ENCODE measurements at places on chromosomes 6 and 20.

DNA sequence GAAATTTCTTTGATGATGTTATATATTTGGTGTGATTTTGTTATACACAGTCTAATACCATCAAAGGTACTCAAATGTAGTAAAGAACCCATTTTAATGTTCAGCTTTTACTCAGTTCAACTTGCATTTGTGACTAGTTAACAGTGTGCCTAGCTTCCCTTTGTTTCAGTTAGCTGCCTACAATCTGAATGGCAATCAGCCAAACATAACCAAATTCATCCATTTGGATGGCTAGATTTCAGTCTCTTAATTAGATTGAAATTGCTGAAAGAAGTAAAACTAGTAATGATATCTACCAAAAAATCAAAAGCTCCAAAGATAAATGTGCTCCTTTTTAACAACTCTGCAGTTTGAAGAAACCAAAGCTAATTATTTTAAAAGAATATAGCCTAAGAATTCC lies 6.9 kb downstream of the EPHA7 start:
- no peak for DNase-seq

DNA sequence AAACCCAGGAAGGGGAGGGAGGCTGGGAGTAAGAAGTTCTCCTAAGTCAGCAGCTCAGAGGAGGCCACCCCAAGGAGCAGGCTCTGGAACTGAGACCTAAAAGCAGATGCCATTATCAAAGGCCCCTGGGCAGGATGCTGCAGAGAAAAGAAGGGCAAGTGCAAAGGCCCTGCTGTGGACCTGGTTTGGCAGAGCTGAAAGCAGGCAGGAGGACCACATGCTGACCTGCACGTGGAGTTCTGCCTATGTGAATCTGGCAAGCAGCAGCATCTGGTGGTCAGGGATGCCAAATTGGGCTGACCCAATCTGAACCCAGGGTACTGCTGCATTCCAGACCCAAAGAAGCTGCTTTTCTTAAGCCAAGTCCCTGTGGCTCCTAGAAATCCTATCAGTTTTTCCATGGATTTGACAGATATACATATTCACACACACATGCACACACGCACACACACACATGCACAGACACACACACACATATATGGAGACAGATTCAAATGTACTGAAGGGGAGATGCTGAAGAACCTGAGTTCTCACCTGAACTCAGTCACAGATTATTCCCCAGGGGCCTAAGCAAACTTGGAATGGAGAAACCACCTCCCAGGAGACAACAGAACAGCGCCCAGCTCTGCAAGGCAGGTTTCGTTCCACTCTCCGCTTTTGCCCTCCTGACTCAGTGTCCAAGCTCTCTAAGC lies 119.9 kb downstream of the FOXA2 start:
- DNase-seq, result no peak

DNA sequence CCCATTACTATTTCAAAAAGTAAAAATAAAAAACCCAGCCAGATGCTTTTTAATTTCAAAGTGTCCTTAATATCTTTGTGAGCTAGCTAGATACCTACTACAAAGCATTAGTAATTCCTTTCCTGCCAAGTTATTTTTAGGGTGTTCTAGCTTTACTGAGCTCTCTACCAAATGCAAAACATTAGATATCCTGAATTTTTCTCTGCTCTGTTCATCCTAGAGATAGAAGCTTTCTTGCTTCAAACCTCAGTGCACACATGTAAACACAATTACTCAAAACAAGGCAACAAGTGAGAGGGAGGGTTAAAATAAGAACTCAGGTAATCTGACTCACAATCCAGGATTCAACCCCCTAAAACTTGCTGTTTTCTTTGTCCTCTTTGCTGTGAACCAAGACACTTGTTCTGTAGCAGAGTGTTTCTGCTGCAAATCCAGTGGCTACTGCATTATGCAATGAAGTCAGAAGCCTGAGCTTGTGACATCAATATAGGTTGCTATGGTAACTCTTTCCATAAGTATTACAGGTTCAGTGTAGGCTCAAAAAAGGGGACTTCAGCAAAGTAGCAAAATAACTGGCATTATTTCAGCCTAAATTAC lies 72.6 kb upstream of the STXBP5 start:
- DNase-seq, result peak; percentile 13

- peak; percentile 51 for DNase-seq
Observed at GRCh38 chr6:138803861-138804260, 8.0 kb downstream of the ECT2L start.

GRCh38 chr6:167415441-167415961 lies 90.6 kb downstream of the TTLL2 start:
- no peak for DNase-seq

DNA sequence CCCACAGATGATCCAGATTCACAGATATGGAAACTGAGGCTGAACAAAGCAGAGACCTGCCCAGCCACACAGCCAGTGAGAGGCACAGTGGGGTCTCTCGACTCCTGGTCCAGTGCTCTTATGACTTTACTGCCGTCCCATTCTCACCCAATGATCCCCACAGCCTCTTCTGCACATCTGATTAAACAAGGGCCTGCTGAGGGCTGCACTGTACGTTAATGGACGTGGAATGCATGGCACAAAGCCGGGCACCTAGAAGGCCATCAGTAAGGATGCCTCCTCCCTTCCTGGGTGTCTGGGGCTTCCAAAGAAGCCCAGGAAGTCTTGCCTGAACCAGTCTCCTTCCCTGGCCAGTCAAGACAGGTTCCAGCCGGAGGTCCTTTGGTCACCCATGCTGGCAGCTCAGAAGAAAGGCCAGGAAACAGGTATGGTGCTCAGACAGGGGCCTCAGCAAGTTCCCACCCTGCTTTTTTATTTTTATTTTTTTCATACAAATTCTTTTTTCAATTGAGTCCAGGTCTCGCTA lies 3.8 kb downstream of the TFEB start:
- DNase-seq, result no peak

GRCh38 chr20:34517114-34517505 lies 888 bp downstream of the DYNLRB1 start:
- peak; percentile 1 for DNase-seq

GRCh38 chr6:40477246-40478126 lies 109.7 kb downstream of the LRFN2 start:
- no peak for DNase-seq

GRCh38 chr6:144786825-144787224 lies 501.7 kb downstream of the UTRN start:
- DNase-seq, result no peak

DNA sequence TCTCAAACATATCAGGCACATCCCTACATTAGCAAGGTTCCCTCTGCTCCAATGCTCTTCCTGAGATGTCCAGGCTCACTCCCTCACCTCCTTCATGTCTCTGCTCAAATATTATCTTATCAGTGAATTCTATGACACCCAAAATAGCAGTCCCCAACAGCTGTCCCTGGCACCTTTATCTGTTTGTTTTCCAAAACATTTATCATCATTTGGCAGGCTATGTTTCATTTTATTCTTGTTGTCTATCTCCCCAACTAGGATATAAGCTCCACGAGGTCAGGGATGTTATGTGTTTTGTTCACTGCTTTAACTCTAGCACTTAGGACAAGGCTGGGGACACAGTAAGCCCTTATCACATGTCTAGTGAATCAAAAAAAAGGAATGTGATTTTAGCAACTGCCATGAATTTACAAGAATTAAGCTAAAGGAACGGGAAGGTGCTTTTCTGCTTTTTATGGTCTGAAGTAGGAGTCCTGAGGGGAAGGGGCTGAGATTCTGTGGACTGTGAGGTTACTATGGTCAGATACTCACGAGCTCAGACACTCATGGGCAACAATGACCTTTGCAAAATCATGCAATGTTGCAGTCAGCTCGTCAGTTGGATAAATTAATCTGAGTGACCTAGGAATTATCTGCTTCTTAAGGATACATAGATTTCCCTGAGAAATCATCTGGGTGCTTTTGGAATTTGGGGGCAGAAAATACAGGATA lies 1.9 kb upstream of the IL22RA2 start:
- DNase-seq, result no peak

DNA sequence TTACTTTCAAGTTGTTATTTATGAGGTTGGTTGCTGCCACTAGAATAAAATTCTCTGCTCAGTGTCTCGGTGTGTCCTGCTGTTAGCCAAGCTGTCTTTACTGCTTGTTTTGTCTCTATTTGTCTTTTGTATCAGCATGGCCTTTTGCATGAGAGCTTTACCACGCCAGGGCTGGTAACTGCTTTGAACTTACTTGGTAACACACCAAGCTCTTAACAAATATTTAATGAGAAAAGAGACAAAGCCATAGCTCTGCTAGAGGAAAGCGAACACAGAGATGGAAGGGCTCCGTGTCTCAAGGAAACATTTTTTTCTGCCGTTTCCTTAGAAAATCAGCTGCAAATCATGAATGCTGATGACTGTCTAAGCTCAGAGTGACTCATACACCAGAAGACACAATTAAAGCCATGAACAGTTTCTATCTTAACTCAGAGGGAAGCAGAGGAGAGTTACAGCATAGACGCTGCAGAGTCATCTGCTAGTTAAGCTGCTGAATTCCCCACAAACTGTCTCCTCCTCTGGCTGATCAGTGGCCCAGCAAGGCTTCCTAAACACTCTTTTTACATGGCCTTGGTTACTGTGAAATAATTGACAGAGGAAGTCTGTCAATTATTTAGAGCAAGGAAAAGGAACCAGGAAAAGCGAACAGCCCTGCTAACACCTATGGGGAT lies 44.8 kb downstream of the AGPAT4 start:
- DNase-seq, result peak; percentile 93

DNA sequence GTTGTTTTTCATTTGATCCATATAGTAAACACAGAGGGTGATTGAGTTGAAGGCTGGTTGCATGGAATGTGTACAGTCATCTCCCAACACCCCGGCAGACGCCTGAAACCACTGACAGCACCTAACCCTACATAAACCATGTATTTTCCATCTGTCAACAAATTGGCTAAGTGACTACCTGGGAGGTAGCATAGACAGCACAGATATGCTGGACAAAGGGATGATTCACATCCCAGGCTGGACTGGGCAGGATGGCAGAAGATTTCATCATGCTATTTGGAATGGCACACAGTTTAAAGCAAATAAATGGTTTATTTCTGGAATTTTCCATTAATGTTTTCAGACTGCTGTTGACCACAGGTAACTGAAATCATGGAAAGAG lies 4.4 kb upstream of the VIP start:
- peak; percentile 91 for DNase-seq

- no peak for DNase-seq
Observed at GRCh38 chr6:166417285-166417691, 34.5 kb upstream of the MPC1 start.

- no peak for DNase-seq
Observed at GRCh38 chr6:84836366-84836765, 72.0 kb upstream of the TBX18 start.

GRCh38 chr6:148968771-148969602 lies 222.2 kb downstream of the UST start:
- peak; percentile 81 for DNase-seq

- no peak for DNase-seq
Observed at GRCh38 chr6:168322966-168323365, 3.4 kb upstream of the DACT2 start.

DNA sequence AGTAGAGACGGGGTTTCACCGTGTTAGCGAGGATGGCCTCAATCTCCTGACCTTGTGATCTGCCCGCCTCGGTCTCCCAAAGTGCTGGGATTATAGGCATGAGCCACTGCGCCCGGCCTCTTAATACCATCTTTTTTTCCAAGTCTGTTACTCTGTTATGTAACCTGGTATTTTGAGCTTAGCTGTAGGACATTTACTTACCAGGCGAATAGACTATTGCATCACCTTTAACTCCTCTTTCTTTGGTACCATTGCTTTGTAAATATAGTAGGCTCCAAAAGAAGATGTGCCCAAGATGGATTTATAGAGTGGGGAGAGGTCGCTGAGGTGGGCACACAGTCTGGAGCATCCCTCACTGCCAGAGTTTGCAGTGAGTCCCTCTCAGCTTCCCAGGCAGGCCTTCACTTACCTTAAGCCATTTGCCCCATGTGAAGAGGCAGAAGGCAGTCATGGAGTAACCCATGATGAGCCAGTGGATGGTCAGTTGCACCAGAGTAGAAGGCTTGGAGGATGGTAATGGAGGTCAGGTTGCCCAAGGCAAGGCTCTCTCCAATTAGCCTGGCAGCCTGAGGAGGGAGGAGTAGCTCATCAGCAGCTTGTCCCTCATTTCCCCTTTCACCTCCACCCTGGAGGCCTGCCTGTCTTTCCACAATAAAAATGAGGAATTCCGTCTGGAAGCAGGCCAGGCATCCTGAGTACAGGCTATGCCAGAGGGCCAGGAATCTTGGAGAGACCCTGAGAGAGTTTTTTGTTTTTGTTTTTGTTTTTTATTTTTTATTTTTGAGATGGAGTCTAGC lies 9.7 kb downstream of the TIAM2 start:
- no peak for DNase-seq

DNA sequence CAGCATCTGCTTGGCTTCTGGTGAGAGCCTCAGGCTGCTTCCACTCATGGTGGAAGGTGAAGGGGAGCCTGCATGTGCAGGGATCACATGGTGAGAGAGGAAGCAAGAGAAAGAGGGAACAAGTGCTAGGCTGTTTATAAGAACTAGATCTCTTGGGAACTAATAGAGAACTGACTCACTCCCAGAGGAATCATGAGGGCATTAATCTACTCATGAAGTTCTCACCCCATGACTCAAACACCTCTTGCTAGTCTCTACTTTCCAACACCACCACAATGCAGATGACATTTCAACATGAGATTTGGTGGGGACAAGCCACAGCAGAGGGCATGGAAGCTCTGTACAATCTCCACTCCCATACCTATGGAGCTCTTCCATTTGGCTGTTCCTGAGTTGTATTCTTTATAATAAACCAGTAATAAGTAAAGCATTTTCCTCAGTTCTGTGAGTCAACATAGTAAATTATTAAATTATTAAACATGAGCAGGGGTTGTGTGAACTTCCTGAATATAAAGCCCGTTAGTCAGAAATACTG lies 524.1 kb upstream of the NRSN1 start:
- peak; percentile 6 for DNase-seq

DNA sequence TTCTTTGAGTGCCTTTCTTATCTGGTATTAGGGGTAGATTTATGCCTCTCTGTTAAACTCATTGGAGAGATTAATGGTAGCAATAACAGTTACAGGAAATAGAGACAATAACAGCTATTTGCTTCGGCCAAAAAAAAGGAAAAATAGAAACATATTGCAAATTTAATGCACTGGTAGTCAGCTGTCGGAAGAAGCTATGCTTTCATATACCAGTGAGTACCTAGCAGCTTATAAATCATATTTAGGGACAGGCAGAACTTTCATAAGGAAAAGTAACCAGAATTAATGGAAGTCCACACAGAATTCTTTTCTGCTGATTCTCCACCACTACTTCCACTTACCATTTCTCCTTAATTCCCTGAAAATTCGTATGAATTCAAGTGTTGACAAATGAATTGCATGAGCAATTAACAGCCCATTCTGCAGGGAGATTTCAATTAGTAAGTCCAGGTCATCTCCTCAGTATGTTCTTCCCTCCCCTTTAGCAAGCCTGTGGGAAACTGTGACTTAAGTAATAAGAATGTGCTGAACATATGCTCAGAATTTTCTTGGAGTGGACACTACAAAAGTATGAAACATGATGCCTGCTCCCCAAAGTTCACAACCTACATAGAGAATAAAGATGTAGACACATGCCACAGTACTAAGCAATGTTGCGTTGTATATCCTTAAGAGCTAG lies 196.7 kb upstream of the KCNQ5 start:
- DNase-seq, result peak; percentile 99

GRCh38 chr6:77666340-77666739 lies 13.5 kb downstream of the MEI4 start:
- DNase-seq, result no peak

All from fibroblast of skin of abdomen (primary cell).